ENCODE measurements at places on chromosomes 11 and 22.
A peak's percentile ranks its signal among the peaks of the same experiment; 100 is the strongest.

DNA sequence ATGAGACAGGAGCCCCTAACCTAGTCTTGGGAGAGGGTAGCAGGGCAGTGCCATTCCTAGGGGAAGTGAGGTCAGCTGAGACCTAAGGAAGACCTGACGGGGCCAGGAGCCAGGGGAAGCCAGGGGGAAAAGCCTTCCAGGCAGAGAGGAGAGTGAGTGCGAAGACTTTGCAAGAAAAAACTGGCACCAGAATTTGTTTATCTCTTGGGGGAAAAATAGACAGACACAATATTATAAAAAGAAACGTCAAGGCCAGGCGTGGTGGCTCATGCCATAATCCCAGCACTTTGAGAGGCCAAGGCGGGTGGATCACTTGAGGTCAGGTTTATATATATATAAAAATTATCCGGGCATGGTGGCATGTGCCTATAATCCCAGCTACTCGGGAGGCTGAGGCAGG is 26.9 kb upstream of the TESMIN start:
- no peak for DNase-seq

DNA sequence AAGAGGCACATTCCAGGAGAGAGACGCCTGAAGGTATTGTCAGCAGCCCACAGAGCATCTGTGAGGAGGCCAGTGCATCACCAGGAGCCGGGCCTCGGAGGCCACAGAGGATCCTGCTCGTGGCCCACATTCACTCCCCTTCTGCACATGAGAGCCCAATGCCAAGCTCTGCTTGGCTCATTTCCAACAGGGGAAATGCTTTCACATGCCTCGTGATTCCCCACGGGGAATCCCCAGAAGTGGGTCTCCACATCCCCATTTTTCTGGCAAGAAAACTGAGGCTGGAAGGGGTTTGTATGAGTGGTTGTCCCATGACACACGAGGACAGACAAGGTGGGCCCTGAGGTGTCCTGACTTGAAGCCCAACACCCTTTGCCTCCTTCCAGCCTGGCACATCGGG is 34.4 kb downstream of the TP53I11 start:
- DNase-seq: no peak

DNA sequence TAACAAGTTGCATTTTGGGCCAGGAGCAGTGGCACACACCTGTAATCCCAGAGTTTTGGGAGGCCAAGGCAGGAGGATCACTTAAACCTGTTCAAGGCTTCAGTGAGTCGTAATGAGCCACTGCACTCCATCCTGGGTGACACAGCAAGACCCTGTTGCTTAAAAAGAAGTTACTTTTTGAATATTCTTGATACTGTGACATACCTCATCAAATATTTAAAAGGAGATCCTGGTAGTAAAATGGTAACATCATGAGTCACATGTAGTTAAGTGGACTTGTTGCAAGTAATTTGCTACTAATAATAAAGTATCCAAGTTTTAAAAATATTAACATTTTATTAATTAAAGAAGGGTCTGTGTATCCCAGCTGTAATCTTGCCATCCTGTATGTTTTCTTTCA is 18.3 kb downstream of the HMGXB4 start:
- DNase-seq: no peak

- no peak for DNase-seq
Measured at GRCh38 chr22:48440673-48441552, 1386.8 kb downstream of the BRD1 start.

- DNase-seq: no peak
Measured at GRCh38 chr11:116122697-116123472, 618.7 kb upstream of the CADM1 start.

- no peak for DNase-seq
Measured at GRCh38 chr11:86301742-86302091, 323 bp upstream of the HIKESHI start.

DNA sequence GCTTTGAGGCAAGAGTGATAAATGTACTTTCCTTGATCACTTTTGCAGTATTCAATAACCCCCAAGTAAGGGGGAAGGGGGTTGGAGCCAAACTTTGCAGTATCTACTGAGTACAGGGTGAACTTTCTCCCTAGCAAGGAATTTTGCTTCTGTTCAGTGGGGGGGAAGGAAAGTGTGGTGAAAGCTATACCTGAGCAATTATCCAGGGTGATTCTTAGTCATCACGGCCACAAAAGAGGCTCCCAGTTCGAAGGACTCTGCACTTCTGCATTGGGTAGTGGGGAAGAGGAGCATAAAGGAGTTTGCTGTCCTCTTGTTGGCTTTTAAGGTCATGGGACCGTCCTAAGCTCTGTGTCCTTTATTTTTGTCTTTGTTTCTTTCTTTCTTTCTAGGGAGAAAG is 346.5 kb upstream of the SYN3 start:
- no peak for DNase-seq

DNA sequence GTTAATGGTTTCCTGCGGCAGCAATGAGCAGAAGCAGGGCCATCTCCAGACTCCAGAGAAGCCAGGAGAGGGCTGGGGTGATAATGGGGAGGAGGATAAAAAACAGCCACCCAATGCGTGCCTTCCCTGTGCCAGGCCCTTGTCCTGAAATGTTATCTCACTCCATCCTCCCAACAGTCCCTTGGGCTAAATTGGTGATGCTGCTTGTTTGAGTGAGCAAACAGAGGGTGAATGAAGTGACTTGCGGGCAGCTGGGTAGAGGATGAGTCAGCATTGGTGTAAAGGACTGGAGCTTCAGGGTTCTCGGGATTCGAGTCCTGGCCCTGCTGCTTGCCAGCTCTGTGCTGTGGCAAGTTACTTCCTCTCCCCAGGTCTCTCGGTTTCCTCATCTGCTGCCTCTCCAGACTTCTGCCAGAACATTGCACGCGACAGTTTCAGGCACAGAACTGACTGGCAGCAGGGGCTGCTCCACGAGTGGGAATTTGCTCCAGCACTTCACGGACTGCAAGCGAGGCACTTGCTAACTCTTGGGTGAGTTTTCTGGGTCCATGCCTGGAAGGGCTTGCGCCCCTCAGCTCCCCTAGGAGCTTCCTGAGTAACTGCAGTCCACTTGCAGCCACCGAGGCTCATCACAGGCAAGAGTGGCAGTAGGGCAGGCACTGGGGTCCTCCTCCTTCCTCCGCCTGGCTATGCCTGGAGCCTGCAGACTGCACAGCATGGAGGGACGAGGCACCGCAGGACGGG is at the start of gene P2RY6:
Gene P2RY6, plus strand, starts transcription at position 403 of the 744 bp plus-strand sequence. CDS start 24,181 bp downstream, outside the sequence.
- DNase-seq: peak; percentile 38

- DNase-seq: no peak
Measured at GRCh38 chr11:11025087-11025486, 167.2 kb upstream of the ZBED5 start.

GRCh38 chr11:61102667-61103571 is 630 bp downstream of the CD5 start:
- no peak for DNase-seq

- no peak for DNase-seq
Measured at GRCh38 chr11:130168105-130168504, 8.5 kb downstream of the ST14 start.

DNA sequence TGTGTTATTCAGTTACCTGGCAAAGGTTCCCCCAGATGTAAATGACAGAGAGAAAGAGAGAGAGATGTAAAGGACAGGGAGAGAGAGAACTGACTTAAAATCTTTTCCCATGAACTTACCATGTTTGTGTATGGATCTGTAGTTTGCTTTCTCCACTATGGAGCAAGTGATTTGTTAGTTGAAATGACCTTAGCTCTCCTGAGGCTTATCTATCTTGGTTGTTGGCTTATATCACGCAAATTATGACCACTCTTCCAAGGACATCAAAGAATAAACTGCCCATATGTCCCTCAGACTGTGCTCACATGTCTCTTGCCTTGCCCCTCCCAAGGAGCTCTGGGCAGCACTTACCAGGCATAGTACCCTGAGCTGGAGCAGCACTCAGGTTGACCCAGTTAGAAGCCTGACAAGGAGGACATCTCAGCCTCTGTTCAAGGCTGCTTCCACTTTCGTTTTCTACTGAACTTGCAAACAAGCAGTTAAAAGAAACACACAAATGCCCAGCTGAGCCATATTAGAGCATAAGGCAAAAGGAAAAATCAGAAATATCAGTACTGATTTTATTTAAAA is 95.3 kb upstream of the RCN1 start:
- no peak for DNase-seq

- no peak for DNase-seq
Measured at GRCh38 chr11:7892059-7892699, 38.9 kb downstream of the OR10A6 start.

DNA sequence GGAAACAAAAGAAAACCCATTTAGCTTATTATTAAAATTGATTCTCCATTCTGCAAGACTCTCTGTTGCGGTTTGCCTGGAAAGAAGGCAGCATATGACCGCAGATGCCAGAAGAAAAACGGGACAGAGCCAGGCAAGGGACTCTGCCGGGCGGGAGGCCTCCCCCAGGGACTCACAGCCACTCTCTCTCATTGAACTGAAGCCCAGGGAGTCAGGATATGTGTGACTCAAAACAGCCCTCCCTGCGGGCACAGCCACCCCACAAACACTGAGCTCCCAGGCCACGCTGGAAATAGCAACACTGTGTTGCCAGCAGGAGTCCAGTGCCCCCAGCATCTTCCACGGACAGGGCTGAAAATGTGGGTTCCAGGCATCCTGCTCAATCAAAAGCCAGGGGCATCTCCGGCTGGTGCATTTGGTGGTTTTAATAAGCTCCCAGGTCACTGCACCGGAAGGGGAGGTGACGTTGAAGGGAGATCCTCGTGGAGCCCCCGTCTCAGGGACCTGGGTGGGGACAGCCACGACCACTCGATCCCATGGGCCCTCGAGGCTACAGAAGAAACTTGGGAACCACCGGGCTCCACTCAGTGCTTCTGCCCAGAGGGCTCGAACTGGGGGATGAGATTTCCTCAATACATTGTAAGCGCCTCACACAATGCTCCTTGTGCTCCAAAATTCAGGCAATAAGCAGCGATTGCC is 624.5 kb downstream of the TBC1D22A start:
- DNase-seq: no peak

GRCh38 chr11:78748918-78749690 is 174.4 kb upstream of the NARS2 start:
- no peak for DNase-seq

GRCh38 chr22:36148411-36148810 is 12.1 kb downstream of the APOL3 start:
- no peak for DNase-seq

GRCh38 chr11:46930089-46930488 is 6.5 kb upstream of the CSTPP1 start:
- no peak for DNase-seq

DNA sequence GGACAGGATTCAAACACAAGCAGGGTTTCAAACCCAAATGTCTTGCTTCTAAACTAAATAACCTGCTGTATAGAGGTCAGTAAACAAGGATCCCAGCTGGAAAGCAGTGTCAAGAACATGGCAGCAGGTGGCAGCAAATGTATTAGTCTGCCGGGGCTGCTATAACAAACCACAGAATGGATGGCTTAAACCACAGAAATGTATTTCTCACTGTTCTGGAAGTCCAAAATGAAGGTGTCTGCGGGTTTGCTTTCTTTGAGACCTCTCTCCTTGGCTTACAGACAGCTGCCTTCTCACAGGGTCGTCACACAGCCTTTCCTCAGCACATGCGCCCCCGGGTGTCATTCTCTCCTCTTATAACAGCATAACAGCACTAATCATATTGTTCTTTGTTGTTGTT is 65.1 kb upstream of the LRRC55 start:
- DNase-seq: no peak

GRCh38 chr22:48968201-48968959 is 859.3 kb downstream of the BRD1 start:
- DNase-seq: no peak

- no peak for DNase-seq
Measured at GRCh38 chr11:66787934-66788758, 55.1 kb upstream of the RCE1 start.

GRCh38 chr11:65448418-65449105 is 26.0 kb downstream of the NEAT1 start:
- DNase-seq: no peak

DNA sequence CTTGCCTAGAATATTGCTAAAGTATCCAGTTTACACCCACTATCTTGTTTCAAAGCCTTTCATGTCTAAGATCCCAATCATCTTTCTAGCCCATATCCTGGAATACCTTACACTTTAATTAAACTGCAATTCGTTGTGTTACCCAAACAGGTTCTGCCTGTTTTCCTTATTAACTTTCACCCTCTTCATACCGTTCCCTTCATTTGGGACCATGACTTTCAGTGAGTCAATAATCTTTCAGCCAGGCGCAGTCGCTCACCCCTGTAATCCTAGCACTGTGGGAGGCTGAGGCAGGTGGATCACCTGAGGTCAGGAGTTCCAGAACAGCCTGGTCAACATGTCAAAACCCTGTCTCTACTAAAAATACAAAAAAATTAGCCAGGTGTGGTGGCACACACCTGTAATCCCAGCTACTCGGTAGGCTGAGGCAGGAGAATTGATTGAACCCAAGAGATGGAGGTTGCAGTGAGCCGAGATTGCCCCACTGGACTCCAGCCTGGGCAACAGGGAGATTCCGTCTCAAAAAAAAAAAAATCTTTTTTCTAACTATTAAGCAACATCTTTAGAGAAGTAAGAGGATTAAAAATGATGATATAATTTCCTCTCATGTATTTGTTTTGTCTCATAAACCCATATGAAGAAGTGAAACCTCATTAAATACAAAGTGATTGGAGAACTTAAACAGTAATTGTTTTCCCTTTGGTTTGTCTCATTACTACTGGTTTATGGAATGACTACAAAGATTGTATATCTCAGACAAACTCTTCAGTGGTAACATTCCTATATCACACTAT is 20.7 kb downstream of the DMC1 start:
- DNase-seq: no peak

Measured in gastrocnemius medialis (tissue), 4 donors.